ENCODE measurements at places on chromosomes 2 and 18.

DNA sequence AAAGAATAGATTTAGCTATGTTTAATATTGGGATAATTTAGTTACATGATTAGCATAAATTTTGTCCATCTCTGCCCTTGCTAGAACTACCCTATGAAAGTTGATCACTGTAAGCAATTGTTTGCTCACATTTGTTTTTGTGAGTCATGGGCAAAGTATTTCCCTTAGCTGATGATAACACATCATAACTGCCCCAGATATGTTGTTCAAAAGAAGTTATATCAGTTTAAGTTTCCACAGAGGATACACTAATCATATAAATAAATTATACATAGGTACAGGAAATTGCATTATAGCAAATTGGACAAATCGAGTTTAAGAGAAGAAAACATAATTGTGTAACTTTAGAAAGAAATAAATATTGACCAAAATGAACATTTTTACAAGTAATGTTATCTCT is 223.2 kb upstream of the PIK3C3 start:
- DNase-seq, result no peak

DNA sequence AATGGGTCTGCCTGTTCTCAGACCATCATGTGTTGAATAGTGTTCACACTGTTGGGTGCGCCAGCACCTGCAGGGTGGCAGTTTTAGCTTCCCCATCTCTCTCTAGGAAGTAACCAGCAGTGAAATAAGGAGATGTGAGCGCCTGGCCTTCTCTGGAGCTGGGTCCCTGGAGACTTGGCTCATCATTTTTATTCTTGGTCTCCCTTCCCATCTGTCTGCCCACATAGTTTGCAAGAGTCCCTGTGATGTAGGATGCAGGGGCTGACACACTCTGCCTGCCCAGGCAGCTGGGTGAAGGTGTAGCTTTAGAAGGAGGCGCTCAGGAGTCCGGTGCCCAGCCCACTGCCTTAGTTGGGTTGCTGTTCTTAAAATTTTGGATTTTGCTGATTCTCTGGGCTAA is 172.2 kb downstream of the LDLRAD4 start:
- DNase-seq, result no peak

- no peak for DNase-seq
Observed at GRCh38 chr2:146979746-146980145, 865.1 kb upstream of the ACVR2A start.

- peak; percentile 77 for DNase-seq
Observed at GRCh38 chr2:221166292-221166691, 405.8 kb downstream of the EPHA4 start.

GRCh38 chr2:101149241-101150192 is 1.7 kb downstream of the TBC1D8 start:
- no peak for DNase-seq

- no peak for DNase-seq
Observed at GRCh38 chr2:67948506-67948905, 114.3 kb downstream of the C1D start.

DNA sequence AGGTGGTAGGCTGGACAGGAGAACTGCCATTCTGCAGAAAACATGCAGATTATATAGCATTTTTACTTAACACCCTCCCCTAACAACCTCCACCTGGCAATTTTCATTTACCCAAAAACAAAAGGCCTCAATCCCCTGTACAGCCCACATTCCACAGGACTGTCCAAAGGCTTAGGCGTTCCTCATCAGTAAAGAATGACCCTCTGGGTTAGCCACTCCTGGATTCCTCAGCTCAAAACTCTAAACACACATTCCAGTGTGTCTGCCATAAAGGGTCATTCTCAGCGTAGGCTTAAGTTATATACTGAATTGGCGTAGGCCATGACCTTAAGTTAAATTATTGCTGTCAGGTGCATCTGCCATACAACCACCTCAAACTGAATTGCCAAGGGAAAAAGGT is 261.8 kb upstream of the CHAC2 start:
- DNase-seq, result no peak

DNA sequence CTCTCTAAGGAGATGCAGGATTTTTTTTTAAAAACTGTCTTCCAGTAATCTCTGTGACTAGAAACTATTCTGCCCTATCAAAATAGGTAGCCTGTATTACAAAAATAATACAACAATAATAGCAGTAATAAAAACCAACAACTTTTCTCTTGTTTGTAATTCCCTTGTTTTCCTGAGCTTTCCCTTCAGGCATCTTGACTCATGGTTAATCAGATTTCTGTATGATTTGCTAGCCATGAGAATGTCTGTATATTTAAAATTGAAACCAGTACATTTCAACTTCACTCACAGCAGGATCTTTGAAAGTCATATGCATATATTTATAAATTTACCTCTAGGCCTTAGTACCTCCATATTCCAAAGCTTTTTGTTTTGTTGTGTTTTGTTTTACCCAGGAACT is 38.2 kb downstream of the SLC4A10 start:
- DNase-seq, result no peak

GRCh38 chr18:32773382-32773712 is 524 bp upstream of the KLHL14 start:
- DNase-seq, result no peak

GRCh38 chr2:20675701-20676352 is 8.9 kb downstream of the GDF7 start:
- DNase-seq, result no peak

GRCh38 chr2:47225061-47225783 is 70.1 kb upstream of the STPG4 start:
- no peak for DNase-seq

DNA sequence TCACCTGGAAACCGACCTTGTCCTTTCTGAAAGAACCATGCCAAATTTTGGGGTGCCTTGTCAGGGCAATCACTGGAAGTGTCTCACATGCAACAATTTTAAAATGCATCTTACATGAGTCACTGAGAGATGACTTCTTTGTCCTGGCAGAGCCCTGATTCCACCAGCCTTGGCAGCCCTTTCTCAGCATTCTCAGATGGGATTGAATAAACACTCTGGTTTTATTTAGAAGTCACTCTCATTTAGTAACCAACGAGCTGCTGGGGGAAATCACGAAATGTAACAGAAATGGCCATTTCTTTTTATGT is 3.8 kb upstream of the ATP8B1 start:
- no peak for DNase-seq

DNA sequence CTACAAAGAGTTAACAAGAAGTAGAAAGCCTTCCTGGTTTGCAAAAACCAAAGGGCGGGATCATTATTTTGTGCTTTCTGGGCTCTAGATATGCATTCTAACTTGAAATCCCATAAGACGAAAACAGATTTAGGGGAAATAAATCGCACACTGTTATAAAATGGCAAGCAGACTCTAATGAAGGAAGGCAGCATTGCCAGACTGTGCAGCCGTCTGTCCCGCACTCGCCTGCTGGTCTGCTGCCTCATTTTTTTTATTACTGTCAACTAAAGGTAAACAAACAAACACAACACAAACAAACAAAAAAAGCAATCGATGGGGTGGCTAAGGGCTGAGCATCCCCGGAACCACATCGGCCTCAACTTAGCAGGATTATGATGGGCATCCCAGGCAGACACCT is 24.4 kb downstream of the ZNF521 start:
- no peak for DNase-seq

GRCh38 chr2:119004602-119005001 is 62.6 kb downstream of the MARCO start:
- no peak for DNase-seq

DNA sequence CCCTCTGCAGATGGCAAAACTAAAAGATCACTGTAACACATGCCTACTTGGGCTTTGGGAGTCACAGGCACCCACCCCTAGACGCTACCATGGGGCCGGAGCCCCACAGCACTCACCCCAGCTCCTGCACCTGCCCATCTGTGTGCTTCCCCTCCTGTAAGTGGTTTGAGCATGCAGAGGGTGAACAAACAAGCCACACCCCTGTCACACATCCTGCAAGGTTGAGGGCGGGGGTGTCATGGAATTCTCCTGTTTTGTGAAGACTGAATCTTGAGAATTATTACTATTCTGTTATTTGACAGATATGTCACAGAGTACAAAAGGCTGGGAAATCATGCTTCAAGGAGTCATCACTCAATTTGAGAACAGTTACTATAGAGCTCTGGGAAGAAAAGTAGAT is 60.9 kb downstream of the RFTN2 start:
- no peak for DNase-seq
